ENCODE measurements at places on chromosomes 11 and 22.

DNA sequence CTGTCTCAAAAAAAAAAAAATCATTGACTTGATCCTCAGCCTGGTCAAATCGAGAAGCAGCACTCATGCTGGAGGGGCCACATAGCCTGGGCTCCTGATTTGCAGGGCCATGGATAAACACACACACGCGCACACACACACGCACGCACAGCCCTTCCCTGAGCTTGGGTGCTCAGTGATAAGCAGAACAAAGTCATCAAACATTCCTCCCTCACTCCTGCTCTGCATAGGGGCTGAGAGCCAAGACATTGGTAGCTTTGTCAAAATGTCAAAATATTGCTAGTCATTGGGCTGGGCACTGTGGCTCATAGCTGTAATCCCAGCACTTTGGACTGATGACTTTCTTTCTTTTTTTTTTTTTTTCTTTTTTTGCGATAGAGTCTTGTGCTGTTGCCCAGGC lies 34.0 kb upstream of the A4GALT start:
- DNase-seq = no peak
- H3K27me3 ChIP-seq = peaks cover 1% of the 10 kb centered on the region
- no peaks in the 10 kb centered on the region for H3K36me3 ChIP-seq
- H3K4me3 ChIP-seq = no peak overlapping the region

GRCh38 chr11:108491936-108492335 lies 6.2 kb downstream of the POGLUT3 start:
- no peak for DNase-seq
- peaks cover 6% of the 10 kb centered on the region for H3K4me1 ChIP-seq
- H3K27me3 ChIP-seq = no peaks in the 10 kb centered on the region
- no peak overlapping the region for H3K27ac ChIP-seq

DNA sequence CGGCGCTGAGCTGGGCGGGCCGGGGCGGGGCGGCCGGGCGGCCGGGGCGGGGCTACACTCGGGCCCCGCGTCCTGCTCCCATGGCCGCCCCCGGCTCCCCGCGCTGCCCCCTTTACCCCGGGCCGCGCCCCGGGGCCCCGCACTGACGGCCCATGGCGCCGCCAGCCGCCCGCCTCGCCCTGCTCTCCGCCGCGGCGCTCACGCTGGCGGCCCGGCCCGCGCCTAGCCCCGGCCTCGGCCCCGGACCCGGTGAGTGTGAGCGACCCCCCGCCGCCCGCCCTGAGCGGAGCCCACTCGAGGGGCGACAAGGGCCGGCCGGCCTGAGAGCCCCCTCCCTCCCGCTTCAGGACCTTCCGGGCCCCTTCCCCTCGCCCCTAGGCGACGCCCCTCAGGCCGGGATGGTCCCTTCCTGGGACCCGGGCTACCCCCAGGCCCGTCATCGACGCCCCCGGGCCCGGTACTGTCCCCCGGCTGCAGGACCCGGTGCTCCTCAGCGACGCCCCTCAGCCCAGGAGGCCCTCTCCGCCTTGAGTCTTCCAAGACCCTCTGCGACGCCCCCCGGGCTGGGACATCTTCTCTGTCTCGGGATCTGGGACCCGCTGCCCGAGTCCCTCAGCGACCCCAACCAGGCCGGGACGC lies at the start of gene KREMEN1:
Gene KREMEN1, plus strand, starts transcription at position 57 of the 639 bp plus-strand sequence. Its CDS starts 96 bp downstream, at position 153.
- peak within 1 kb of the TSS; percentile 72 for H3K4me3 ChIP-seq
- no peak for DNase-seq
- peaks cover 25% of the 10 kb centered on the region for H3K4me1 ChIP-seq
- peaks cover 59% of the 10 kb centered on the region for H3K27me3 ChIP-seq
- H3K27ac ChIP-seq = no peak within 1 kb of the TSS
- H3K36me3 ChIP-seq = no peaks in the 10 kb centered on the region

GRCh38 chr11:14275076-14275475 lies 83.9 kb downstream of the RRAS2 start:
- H3K4me3 ChIP-seq = no peak overlapping the region
- peaks cover 43% of the 10 kb centered on the region for H3K4me1 ChIP-seq
- H3K36me3 ChIP-seq = peaks cover 61% of the 10 kb centered on the region
- no peak for DNase-seq

- H3K4me1 ChIP-seq = peaks cover 94% of the 10 kb centered on the region
- DNase-seq = no peak
- H3K27ac ChIP-seq = no peak overlapping the region
- H3K27me3 ChIP-seq = no peaks in the 10 kb centered on the region
- H3K4me3 ChIP-seq = peak overlapping the region; percentile 87
- peaks cover 58% of the 10 kb centered on the region for H3K36me3 ChIP-seq
Observed at GRCh38 chr11:83063073-83063754, 8.5 kb downstream of the RAB30 start.

Data from activated B cell treated with CpG ODN at 0.5 μM for 24 hours (primary cell).